CD4-positive, alpha-beta T cell treated with Interleukin-15 for 4 hours (primary cell): ENCODE measurements at places on chromosomes 2 and 18.
A peak's percentile ranks its signal among the peaks of the same experiment; 100 is the strongest.

- no peak for DNase-seq
Measured at GRCh38 chr18:49025426-49025766, 74.6 kb upstream of the SMAD7 start.

DNA sequence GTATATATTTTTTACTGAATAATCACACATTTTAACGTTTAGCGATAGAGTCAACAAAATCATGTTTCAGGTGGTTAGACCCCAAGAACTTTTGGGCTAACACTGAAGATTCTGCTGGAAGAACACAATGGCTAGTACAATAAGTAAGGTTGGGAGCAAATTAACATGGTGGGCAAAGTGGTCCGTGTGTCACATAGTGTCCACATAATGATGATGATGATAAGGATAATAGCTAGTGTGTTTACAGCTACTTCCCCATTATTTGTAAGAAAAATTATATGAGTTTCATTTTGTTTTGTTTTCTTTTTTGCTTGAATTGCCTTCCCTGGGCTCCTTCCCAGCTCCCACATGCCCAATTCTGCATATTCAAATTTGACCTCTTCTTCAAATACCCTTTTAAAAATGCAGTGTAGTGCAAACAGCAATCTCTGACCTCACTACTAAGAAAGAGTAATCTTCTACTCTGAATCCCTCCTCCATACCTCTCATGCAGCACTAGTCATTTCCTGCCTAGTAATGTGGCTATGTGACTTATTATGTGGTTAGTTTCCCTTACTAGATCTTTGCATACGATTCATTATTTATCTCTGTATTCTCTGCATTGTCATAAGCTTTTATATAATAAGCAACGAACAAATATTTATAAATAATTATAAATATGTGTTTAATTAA is 16.9 kb upstream of the VPS54 start:
- DNase-seq, result peak; percentile 70

DNA sequence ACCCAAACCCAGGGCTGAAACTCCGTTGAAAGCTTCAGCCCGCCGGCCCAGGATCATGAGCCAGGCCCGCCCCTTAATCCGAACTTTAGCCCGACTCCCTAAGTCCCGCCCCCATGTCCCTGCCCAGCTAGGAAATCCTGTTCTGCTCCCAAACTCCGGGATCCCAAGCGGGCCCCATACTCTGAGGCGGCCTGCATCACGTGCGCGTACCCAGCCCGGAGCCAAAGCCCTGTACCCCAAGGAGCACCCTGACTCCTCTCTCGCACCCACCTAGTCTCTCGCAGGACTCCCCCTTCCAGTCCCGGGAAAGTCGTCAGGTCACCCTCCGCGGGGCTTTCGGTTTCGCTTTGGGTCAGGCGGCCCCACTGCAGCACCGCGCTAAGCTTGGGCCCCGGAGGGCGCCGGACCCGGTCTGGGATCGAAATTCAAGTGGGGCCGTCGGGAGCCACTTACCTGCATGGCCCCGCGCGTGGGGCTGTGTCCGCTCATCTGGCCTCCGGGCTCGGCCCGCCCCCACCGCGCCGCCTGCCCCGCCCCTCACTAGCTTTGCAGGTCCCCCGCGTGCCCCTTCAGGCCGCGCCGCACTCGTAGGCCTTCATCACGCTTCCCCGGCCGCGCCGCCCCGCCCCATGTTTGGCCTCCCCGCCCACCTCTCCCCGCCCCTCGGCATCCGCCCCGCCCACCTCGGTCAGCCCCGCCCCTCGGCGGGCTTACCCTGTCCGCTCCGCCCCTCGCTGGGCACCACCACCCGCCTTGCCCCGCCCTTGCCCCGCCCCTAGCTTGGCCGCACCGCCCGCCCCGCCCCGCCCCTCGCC is at the start of gene DNPEP:
DNPEP (minus strand) TSS at position 607 of the 815 bp plus-strand sequence; CDS start at position 489, 118 bp downstream.
- DNase-seq, result peak; percentile 94

GRCh38 chr2:69836316-69836715 is 6.9 kb downstream of the GMCL1 start:
- DNase-seq, result no peak

DNA sequence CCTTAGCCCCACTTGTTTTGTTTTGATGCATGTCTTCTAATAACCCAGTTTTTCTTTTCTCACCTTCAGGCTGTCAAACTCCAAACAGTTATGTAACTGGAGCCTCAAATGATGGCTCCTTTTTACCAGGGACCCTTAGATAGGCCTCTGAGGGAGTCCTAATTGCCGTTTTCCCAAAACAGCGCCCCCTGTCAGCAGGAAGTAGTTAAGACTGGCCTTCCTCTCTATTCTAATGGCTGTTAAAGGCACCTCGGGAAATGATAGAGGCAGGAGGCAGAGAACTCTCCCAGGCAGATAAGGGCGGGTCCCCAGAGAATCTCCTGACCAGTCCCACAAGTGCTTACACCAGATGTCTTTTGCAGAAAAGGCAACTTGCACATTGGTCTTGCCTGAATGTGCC is 123.2 kb downstream of the KCNS3 start:
- DNase-seq, result no peak

DNA sequence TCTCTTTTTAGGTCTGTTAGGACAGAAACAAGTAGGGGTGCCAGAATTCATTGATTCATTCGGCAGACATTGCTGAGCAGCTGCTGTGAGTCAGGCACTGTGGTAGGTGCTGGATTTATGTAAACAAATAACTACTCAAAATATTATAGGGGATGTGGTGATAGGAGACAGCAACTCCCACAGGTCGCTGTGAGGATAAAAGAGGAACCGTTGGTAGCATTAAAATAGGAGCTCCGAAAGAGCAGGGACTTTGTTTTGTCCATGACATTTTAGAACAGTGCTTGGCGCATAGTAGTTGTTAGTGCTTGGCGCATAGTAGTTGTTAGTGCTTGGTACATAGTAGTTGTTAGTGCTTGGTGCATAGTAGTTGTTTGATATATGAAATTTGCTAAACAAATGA is 29.2 kb downstream of the ATP6V1C2 start:
- DNase-seq, result no peak

GRCh38 chr18:25169701-25170100 is 182.3 kb downstream of the ZNF521 start:
- no peak for DNase-seq

- DNase-seq, result no peak
Measured at GRCh38 chr18:21327101-21327500, 85.1 kb downstream of the GREB1L start.

DNA sequence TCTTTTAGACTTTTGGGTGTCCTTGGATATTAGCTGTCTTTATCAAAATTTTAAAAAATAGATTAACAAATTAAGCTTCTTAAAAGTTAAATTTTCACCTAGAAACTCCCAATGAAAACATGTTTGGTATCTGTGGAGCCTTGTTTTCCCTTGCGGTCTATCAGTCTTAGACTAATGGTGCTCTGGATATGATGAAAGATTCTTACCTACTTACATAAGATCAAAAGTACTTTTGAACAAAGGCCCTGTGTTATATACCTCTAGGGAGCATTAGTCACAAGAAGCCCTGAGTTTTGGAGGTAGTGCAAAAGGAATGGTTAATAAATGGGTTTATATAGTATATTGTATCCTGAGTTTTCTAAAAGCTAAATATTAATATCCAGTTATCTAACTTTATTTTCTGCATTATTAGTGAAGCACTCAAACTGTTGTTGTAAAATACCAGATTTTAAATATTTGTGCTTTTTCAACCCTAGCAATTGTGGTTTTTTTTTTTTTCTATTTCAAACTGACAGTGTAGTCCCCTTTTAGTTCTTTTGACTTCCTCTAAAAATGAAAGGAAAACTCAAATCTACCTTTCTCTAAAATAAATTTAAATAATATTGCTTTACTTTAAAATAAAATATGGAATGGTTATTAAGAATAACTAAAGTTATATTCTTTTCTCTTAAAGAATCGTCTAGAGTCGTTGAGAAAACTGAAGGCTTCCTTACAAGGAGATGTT is 18.1 kb downstream of the NDC80 start:
- peak; percentile 44 for DNase-seq

DNA sequence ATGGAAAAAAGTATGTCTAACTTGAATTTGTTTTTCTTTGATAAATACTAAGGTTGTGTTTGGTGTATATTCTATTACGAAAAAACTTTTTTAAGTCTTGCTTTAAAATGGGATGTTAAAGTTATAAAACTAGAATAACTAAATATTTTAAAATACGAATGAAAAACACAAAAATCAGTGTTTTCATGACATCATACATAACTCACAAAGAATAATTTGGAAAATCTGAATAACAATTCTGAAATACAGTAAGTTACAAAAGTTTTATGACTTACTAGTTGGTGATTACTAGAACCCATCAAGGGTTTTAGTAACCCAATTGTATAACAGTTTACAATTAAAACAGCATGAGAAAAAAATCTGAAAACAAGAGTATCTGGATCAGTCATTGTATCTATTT is 61.2 kb downstream of the PIGN start:
- DNase-seq, result no peak

DNA sequence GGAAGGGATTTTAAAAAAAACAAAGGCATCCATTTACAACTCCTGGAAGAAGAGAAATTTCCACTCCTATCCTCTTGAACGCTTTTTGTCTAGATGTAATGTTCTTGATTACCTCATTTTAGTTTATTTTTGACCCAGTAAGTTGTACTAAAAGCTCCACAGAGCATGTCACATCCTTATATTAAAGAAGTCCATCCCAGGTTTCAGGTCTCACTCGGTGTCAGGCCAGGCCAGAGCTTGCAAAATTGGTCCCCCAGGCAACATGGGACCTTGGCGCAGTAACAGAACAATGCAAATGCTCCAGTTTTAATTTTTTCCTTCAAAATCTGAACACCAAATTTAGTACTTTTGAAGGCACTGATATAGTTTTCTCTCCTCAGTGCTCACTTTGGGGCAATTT is 218.4 kb upstream of the REV1 start:
- DNase-seq, result no peak

DNA sequence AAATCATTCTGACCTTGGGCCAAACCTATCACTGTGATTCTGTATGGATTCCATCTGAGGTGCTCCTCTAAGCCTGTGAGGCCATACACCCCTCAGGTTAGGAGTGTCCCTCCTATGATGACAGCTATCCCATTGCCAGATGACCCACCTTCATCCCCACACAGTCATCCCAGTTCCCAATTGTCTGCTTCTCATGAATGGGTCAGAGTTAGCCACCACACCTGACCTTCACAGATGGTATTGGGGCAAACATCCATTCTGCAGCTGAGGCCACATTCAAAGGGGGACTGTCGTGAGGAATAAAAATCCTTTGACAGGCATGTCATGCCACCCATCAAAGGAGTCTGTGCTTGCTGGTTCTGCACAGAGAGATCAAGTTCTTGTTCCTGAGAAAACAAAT is 155.2 kb downstream of the AGPS start:
- DNase-seq, result no peak

DNA sequence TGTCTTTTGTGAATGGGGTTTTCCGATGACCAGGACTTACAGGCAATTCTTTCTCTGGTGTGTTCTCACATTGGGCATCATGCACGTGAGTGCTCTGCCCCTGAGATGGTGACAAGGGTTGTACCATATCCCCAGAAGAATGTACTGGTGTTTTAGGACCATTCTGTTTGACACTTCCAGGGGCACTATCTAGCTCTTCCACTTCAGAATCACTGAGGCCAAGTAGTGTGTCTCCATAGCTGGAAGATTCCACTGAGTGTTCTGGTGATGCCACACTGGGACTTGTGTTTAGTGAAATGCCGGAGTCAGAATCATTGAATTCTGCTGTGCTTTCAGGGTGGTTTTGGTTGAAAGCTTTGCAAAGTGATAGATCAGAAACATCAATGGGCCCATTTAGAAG is 18.7 kb downstream of the HNRNPA3 start:
- DNase-seq, result no peak

DNA sequence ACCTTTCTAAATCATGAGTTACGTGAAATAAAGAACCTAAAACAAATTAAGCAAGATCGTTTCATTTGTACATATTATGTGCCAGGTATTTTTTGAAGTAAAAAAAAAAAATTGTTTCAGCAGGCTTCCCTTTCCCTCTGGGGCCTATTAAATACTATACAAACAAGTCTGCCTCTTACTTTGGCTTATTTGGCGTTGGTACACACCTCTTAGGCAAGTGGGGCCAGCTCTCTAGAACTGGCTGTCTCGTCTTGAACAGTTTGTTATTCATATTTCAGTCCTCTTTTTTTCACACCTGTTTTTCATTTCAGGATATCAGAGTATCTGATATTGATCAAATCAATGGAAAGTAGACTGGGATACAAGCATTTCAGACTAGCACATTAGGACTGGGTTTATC is 27.4 kb upstream of the PPP3R1 start:
- DNase-seq, result no peak

DNA sequence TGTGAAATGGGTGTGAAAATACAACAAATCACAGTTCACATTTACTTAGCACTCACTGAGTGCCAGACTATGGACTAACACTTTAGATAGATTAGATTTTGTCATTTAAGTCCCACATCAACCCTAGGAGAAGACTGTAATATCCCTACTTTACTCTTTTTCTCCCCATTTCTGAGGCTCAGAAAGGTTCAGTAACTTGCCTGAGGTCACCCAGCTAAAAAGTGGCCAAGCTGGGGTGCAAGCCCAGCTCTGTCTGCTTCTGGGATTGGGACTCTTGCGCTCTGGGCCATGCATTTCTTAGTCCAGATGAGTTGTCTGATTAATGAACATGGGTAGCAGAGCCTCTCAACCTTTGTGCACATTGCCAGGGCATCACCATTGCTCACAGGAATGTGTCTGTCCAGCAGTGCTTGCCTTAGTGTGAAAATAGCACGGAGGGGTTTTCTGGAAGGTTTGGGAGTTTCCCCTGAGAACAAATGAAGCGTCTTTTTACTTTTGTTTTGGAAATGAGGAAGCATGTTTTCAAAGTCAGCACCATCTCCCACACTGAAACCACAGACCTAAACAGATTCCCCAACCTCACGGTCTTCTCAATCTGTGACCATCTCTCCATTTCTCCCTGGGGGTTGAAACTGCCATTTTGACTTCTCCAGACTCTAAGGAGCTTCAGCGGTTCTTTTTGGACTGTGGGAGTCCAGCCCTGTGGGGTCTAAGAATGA is 31.9 kb downstream of the NRP2 start:
- no peak for DNase-seq

- no peak for DNase-seq
Measured at GRCh38 chr2:224272237-224272910, 129.5 kb downstream of the FAM124B start.

- peak; percentile 77 for DNase-seq
Measured at GRCh38 chr18:59837586-59837985, 62.2 kb upstream of the PMAIP1 start.

GRCh38 chr2:47096451-47096850 is 58.7 kb downstream of the STPG4 start:
- no peak for DNase-seq
